Eye (tissue), 1 donor: ENCODE measurements at places on chromosomes 16 and 17.

DNA sequence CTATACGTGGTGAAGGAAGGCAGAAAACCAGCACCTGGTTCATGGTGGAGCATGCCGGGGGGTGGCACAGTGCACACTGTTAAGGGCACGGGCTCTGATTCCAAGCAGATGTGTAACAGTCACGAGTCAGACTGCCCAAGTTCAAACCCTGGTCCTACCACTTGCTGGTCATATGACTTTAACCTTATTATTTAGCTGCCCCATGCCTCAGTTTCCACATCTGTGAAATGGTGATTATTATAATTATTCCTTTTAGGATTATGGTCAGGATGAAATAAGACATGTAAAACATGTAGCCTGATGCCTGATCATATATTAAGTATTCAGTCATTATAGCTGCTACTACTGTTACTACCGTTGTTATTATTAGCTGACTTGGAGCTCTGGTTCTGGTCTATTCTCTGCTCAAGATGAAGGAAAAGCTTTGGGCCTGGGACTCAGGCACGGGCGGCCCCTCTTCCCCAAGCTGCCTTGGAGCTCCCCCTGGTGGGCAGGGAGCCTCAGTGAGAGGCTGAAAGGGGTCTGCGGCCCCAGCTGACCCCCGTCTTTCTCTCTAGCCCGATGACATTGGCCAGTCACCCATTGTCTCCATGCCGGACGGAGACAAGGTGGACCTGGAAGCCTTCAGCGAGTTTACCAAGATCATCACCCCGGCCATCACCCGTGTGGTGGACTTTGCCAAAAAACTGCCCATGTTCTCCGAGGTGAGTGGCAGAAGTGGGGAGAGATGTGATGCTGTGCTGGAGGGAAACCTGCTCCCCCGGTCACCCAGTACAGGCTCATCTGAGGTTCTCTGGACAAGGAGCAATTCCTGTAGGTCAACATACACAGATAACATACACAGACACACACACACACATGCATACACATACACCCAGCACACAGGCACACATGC lies 14.0 kb downstream of the NR1D1 start:
- peak; percentile 70 for DNase-seq

DNA sequence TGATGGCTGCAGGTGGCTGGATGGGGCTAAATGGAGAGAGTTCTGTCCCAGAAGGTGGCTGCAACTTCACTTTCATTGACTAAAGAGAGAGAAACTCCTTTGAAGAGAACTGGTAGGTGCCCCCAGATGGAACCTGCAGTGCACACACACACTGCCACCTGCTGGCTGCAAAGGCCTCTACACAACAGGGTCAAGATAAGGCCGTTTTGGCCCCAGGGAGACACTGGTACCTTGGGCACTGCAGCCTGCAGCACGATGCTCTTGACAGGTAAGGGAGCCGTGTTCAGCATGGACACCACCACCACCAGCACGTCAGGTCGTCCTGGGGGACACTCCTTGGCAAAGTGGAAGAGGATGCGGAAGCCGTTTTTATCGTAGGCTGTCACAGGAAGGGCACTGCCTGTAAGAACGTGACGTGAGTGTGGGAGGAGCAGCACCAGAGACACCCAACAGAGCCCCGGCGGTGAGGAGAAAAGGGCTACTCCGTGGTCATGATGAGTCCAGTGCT lies 22.7 kb downstream of the GGA3 start:
- peak; percentile 78 for DNase-seq

GRCh38 chr16:2480948-2481347 lies 6.0 kb downstream of the TBC1D24 start:
- DNase-seq, result no peak

DNA sequence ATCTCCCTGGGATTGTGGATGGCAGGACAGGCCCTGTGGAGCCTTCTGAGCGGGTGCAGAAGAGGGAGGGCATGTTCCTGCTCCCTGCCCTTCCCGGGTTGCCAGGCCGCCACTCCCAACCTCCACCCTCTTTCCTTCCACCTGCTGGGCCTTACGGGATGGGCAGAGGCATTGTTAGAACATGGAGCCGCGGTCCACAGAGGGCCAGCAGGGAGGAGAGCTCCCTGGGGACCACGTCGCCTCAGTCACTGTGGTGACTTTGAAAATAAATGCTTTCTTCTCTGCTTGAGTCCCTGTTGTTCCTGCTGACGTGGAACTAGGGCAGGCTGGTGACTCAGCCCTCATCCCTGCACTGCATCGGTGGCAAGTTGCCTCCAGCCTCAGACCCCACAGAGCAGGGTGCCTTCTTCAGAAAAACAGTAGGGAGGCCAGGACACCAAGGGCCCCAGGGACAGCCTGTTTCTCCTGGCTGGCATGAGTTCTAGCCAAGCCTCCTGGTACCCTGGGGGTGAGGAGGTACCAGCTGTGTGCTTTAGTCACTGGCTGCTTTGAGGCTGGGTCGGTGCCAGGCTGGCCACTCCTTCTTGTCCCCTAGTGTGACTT lies 224.9 kb downstream of the SEC14L1 start:
- peak; percentile 29 for DNase-seq

DNA sequence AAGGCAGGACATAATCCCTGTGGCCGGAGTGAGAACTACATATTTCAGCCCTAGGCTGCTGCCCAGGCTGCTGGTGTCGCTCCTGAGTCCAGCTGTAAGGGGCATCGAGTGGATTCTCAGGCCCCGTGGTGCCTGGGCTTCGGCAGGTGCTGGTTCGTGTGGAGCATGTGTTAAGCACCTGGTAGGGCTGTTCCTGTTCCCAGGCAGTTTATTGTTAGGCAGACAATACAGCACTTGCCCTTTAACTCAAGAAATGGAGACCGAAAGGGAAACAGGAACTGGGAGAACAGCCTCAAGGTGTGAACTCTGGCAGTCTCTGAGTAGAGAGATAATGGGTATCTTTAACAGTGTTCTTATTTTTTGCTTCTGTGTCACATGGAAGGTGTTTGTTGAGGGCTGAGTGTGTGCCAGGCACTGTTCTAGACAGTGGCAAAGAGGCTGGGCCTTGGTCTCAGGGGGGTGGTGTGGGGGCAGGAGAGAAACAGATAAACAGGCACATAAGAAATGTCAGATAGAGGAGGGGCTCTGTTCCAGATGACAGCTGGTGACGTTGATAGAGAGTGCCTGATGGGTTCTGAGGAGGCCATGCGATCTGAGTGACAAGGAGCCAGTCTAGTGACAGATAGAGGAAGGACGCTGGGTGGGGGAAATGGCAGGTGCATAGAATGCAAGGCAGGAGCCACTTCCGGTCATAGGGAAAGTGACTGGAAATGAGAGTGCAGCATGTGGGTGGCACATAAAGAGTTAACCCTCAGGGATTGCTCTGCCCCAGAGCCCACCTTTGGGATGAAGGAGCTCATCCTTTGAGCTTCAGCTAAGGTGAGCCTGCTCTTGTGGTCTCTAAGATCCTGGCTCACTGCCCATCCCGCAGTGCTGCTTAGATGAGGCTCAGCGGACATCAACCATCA lies 33.8 kb downstream of the EPN2 start:
- DNase-seq, result no peak

GRCh38 chr17:56596691-56597494 lies 3.4 kb downstream of the NOG start:
- peak; percentile 66 for DNase-seq

- no peak for DNase-seq
Measured at GRCh38 chr17:1112875-1113274, 66.9 kb downstream of the ABR start.

GRCh38 chr16:85928401-85928820 lies 29.4 kb downstream of the IRF8 start:
- peak; percentile 44 for DNase-seq

DNA sequence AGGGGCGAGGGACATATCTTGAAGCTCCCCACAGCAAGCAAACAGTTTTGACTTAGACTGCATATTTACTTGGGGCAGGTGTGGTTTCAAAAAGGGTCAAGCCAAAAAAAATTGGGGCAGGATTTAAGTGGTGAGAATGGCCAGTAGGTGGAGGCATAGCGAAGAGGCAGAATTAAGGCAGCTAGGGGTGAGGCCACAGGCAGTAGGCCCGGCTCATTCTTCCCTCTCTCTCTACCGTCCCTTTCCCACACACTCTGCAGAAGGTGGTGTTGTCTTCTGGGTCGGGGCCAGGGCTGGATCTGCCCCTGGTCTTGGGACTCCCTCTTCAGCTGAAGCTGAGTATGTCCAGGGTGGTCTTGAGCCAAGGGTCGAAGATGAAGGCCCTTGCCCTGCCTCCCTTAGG lies 2.6 kb downstream of the SHBG start:
- DNase-seq, result no peak

DNA sequence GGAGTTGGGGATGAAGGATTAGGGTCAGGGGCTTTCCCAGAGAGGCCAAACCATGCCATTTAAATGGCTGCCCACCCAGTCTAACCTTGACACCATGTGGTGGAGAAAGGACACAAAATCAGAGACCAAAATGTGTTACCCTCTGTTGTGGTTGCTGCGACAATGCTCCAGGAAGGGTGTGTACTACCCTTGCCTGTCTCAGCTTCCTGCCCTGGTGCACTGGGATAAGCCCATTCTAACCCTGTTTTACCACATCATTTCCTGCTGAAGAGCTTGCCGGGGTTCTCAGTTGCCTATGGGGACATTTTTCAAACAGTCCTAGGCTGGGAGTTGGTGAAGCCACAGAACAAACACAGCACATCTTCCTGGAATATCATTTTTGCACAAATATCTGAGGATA lies 4.9 kb downstream of the OR4D1 start:
- DNase-seq, result no peak

DNA sequence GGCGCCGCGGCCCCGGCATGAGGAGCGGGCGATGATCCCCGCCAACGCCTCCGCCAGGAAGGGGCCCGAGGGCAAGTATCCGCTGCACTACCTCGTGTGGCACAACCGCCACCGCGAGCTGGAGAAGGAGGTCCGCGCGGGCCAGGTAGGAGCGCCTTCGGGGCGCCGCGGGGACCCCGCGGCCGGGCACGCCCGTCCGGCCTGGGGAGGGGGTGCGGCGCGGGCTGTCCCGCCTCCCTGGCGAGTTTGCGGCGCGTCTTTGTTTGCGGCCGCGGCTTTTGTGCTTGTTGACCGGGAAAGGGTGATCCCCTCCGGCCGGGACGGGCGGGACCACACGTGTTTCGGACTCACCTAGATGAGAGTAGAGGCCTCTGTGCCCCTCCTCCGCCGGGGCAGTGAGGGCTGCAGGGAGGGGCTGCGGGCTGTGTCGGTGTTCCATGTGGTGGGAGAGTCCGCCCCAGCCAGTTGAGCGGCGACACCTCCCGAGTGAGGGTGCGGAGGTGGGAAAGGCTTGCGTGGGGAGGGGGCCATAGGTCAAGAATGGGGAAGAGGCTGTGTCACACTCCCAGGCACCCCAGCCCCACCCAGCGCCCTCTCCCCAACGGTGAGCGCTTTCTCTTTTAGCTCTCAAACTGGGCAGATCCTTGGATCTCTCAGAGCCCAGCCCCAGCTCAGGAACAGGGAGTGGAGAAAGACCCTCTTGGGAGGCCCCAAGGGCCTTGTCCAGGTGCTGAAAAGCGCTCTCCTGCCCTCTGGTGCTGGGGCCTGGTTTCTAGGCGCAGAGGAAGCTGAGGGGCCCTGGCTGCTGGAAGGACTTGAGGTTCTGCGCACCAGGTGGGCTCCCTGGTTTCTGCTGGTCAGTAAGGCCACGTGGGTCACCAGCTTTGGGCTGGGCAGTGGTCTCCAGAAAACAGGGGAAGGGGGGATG lies 923 bp downstream of the ANKRD13B start:
- peak; percentile 68 for DNase-seq

- no peak for DNase-seq
Measured at GRCh38 chr16:58815181-58815888, 81.2 kb upstream of the GOT2 start.

GRCh38 chr17:60335289-60335688 lies 56.6 kb downstream of the USP32 start:
- DNase-seq, result no peak

- DNase-seq, result no peak
Measured at GRCh38 chr17:74566132-74566753, 1.1 kb downstream of the CD300H start.

DNA sequence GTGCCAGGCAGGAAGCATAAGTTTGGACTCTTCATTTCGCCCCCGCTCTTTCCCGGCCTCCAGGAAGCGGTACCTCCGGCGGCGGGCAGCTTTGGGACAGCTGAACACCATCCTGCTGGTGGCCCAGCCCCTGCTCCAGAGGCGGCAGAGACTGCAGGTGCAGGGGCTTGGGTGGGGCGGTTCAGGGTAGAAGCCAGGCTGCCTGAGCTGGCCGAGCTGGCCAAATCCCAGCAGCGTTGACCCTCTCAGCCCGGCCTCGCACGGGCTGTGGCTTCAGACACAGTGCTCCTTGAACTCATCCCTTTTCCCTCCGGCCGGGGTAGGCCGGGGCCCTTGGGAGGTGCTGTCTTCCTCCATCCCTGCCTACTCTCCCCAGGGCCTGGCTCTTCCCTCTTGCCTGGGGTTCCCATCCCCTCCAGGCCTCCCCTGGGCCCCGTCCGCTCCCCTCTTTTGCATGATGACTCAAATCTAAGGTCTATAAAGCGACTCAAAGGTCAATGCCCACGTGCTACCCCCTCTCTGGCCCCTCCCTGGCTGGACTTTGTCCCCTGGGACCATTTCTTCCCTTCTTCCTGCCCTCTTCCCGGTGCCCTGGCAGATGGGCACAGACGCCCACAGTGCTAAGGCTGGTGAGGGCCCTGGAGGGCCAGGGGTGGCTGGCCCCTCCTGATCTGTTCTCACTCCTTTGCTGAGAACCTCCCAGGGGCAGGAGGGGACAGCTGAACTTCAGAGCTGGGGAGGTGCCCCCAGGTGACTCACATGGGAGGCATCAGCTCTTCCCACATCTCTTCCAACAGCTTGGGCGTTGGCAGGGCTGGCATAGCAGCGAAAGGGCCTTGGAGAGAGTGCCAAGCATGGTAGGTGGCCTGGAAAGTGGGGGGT lies 22.7 kb downstream of the MYO15B start:
- no peak for DNase-seq

DNA sequence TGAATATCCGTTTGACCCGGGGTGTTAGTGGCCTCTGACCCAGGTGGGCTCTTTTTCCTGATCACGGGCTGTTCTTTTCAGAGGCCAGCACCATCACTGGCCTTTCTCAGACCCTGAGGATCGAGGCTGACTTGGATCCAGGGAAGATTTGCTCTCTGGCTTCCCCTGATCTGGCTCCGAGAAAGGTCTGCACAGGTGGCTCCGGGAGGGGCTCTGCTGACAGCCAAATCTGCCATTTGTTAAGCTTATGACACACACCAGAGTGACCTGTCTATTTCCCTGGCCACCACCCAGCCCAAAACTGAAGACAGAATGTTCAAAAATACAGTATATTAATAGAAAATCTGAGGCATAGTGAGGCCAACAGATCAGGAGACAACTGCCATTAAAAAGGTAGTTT lies 221.8 kb upstream of the TNRC6C start:
- DNase-seq, result no peak

GRCh38 chr17:29255926-29256522 lies 9.4 kb downstream of the CRYBA1 start:
- DNase-seq, result no peak
